ENCODE measurements at places on chromosomes 1 and 21.

DNA sequence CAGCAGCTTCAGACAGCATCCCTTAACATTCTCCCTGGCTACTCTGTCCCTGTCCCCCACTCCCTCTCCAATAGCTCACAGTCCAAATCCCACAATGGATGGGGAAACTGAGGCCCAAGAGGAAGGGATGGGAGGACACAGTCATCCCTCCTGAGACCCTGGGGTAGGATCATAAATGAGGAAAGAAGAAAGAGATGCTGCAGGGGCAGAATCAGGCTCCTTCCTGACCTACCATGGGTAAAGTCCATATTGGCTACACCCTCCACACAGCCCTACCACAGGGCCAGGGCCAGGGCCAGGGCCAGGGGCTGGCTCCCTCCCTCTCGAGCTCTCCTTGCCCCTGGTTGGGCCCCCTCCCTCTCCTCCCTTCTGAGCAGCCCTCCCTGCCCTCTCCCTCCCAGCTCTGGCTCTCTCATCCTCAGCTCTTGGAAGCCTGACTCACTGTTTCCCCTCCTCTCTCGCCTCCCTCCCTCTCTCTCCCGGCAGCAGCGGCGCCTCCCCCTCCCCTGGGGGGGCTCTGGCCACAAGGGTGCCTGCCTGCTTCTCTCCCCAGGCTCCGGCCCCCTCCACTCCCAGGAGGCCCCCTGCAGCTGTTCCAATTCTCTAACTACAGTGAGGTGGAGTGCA lies 4.9 kb downstream of the AHDC1 start:
- DNase-seq = no peak

DNA sequence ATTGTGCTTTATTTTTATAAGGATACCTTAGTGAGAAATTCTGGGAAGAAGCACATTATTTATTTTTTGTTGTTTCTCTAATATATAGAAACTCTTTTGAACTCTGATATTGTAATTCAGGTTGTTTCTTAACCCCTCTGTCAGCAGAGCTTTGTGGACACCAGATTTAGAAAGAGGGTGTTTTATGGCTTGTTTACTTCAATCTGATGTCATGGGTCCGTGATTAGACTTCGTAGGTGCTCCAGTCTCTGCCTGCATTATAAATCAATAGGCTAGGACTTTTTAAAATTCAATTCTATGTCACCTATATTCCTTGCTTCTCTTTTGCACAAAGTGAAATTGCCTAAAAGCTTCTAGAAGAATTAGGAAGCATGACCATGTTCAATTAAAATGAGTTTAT lies 47.3 kb upstream of the CCDC190 start:
- no peak for DNase-seq

DNA sequence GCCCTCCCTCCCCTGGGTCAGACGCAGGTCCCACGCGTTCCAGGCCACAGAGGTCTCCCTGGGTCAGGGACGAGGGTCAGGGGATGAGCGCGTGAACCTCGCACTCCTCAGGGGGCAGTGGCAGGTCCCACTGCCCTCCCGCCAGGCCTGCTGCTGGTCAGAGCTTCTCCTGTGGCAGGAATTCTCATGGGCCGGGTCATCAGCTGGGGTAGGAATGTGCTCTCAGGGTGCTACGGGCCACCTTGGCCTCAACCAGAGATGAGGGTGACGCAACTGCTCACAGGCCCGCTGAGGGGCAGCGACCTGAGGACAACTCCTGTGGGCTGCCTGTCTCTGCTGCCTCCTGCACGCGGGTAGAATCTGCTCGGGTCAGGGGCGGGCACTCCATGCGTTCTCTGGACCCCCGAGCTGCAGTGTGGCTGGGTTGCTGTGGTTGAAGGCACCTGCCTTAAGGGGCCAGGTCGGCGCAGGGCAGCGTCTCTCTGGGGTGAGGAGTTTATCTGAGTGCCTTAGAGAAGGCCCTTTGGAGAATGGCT lies 128.8 kb downstream of the PRDM16 start:
- no peak for DNase-seq

- no peak for DNase-seq
These were observed 73.0 kb downstream of the ABCA4 start for GRCh38 chr1:94047949-94048348.

- no peak for DNase-seq
These were observed 52.6 kb upstream of the RC3H1 start for GRCh38 chr1:174074757-174075156.

DNA sequence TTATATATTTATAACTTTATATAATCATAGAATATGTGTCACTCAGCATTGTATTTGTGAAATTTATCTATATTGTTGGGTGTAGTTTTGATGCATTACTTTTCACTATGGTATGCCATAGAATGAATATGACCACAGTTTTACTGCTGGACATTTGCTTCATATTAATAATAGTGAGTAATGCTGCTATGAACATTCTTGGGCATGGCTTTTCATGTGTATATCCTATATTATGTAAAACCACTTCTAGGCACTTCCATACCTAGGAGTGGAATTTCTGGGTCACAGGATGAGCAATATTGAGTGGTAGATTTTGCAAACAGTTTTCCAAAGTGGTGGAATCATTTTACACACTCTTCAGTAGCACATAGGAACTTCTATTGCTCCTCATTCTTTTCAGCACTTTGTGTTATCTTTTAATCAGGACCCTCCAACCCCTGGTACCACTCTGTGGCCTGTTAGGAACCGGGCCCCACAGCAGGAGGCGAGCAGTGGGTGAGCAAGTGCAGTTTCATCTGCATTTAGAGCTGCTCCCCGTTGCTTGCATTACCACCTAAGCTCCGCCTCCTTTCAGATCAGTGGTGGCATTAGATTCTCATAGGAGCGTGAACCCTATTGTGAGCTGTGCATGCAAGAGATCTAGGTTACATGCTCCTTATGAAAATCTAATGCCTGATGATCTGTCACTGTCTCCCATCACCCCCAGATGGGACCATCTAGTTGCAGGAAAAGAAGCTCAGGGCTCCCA lies 56.0 kb upstream of the CNIH3 start:
- DNase-seq = no peak

DNA sequence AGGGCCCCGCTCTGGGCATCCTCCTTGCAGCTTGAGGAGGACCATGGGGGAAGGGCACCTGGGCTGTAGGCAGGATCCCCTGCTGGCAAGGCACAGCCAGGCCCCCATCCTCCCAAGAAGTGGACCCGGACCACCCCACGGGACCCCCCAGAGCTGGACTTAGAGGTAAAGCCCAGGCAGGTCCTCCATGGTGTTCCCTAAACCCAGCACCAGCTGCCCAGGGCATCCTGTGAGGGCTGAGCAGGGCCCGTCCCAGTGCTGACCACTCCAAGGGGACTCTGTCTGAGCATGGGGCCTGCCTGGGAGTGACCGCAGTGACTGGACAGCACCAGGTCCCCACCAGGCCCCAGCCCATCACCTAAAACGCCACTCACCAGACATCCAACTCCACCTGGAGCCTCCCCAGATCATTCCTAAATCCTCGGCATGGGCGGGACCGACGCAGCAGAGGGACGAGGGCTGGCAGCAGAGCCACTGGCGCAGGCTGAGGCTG lies 21.3 kb downstream of the COL6A2 start:
- DNase-seq = no peak

- DNase-seq = no peak
These were observed 135.0 kb downstream of the CASZ1 start for GRCh38 chr1:10661453-10661852.

DNA sequence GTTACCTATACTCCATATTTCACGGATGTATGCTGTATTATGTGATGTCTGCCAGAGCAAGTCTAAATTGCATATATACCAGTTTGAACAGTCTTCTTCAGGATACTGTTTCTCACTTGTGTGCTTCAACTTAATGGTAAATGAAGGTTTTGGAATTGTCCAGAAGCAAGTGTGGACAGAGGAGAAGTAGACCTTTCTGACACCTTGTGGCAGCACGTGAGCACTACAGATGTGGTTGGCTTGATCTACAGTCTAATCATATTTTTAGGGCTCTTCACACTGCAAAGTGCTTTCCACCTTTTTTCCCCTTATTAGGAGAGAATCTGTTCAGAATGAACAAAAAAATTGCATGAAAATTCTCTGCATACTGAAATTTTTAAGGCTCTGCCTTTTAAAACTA lies 10.9 kb downstream of the MORC3 start:
- no peak for DNase-seq

GRCh38 chr1:164780863-164781262 lies 221.9 kb downstream of the PBX1 start:
- DNase-seq = no peak

GRCh38 chr1:11735531-11735853 lies 444 bp upstream of the AGTRAP start:
- no peak for DNase-seq

DNA sequence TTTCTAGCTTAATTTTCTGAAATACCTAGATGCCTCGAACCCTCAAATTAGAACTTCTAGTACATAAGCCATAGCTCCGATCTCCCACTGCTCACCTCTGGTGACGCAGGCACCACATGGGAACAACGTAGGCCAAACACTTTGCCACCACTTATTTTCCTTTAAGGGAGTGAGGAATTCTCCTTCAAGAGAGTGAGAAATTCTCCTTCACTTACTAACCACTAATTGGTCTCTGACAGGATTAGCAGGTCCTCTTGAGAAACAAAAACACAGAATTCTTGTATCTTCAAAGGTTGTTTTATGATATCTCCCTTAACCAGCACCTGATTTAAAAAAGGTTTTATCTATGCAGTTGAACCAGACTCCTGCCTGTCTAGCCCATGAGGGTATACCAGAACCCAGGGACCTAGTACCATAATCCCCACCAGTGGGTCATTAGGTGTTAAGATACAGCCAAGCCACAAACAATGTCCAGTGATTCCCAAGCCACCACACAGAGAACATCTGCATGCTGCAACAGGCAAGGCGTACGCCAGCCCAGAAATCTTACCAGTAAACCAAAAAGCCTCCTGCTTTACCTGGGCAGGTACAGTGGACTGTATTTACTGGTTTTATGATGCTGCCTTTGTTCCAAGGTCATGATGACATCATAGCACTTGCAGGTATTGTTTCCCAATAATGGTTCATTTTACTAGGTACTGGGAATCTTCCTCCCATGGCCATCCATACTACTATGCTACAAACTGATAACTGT lies 20.3 kb upstream of the CXADR start:
- no peak for DNase-seq

DNA sequence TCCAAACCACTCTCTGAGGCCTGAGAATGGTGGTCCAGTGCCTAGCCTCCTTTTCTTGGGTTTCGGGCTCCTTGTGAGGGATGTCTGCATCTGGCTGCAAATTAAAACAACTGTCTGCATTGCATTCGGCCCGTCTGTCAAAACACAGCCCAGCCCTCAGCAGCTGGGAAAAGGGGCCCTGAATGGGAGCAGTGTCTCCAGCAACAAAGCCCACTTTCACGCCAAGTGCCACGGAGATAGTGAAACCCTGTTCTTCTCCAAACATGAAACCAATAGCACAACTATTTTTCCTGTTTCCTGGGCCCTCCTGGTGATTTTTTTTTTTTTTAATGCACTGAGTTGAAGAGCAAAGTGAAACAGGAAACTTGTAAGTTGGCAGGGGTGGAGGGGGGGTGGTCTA lies 138.4 kb downstream of the PLXNA2 start:
- DNase-seq = no peak

DNA sequence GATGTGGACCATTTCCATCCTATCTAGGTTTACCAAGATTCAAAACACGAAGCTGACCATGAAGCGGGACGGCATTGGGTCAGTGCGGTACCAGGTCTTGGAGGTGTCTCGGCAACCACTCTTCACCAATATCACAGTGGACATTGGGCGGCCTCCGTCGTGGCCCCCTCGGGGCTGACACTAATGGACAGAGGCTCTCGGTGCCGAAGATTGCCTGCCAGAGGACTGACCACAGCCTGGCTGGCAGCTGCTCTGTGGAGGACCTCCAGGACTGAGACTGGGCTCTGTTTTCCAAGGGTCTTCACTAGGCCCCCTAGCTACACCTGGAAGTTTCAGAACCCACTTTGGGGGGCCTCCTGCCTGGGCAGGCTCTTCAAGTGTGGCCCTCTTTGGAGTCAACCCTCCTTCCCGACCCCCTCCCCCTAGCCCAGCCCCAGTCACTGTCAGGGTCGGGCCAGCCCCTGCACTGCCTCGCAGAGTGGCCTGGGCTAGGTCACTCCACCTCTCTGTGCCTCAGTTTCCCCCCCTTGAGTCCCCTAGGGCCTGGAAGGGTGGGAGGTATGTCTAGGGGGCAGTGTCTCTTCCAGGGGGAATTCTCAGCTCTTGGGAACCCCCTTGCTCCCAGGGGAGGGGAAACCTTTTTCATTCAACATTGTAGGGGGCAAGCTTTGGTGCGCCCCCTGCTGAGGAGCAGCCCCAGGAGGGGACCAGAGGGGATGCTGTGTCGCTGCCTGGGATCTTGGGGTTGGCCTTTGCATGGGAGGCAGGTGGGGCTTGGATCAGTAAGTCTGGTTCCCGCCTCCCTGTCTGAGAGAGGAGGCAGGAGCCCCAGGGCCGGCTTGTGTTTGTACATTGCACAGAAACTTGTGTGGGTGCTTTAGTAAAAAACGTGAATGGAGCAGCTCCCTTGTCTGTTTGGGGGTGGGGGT lies 864 bp upstream of the CCDC24 start:
- DNase-seq = no peak

DNA sequence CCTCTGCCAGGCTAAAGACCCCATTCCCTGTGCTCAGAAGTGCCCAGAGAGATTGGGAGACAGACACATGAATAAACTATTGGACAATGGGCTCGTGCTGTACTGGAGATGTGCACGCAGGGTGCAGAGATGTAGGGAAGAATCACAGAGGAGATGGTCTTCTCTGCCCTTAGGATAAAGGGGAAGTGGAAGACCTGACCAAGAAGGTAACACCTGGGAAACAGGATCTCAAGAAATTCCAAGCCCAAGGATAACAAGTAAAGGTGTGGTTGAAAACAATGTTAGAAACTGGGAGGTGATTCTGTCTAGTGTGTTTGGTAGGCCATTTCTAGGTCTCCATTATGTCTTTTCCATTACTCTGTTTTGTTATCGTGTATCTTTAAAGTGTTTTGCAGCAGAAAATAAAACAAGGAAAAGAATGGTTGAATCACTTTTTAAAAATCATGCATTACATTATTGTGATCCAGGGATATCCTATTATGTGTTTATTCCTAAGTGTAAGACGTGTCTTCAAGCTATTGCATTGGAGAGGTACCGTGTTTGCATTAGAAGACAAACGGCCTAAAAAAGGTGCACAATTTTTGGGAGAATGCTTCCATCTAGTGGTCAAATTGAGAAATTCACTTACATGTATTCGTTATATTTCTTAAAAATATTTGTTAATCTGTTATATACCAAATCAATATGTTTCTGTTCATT lies 40.8 kb upstream of the KCTD3 start:
- no peak for DNase-seq

- DNase-seq = no peak
These were observed 86.8 kb upstream of the CD55 start for GRCh38 chr1:207234690-207235089.

GRCh38 chr1:50308878-50309277 lies 114.4 kb downstream of the DMRTA2 start:
- no peak for DNase-seq

DNA sequence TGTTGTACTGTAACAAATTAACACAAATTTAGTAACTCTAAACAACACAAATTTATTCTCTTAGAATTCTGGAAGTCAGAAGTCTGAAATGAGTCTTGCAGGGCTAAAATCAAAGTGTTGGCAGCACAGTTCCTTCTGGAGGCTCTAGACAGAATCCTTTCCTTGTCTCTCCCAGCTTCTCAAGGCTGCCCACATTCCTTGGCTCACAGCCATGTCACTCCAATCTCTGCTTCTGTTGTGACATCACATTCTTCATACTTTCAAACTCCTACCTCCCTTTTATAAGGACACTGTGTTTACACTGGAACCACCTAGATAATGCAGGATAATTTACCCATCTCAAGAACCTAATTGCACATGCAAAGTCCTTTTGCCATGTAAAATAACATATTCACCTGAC lies 225.0 kb upstream of the PRMT6 start:
- DNase-seq = no peak

- DNase-seq = no peak
These were observed 111.9 kb downstream of the ZBTB18 start for GRCh38 chr1:244162786-244163530.

Data from activated gamma-delta T cell treated with anti-CD3 and anti-CD28 coated beads, Interleukin-2, amount 50 U/mL, for 16 hours (primary cell).